ENCODE measurements at places on chromosomes 4 and X.

DNA sequence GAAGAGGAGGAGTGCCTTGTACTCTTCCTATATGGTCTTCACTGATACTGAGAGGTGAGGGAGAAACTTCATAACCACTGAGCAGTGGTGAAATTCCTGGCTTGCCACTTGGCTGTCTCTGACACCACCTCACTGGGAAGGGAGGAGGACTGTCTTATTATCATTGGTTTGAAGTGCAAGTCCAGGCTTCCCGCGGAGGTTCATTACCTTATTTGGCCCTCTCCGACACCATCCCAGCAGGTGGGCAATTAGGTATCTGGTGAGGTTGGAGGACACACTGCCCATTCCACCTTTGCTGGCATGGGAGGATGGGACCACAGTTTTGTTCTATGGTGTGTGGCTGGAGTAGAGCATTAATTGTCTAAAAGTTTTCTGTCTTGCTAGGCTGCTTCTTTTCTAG lies 206.1 kb downstream of the LHFPL1 start:
- no peak for DNase-seq

- no peak for DNase-seq
Observed at GRCh38 chrX:34768290-34768689, 111.2 kb upstream of the TMEM47 start.

- DNase-seq, result no peak
Observed at GRCh38 chrX:23292354-23292987, 42.2 kb upstream of the PTCHD1 start.

DNA sequence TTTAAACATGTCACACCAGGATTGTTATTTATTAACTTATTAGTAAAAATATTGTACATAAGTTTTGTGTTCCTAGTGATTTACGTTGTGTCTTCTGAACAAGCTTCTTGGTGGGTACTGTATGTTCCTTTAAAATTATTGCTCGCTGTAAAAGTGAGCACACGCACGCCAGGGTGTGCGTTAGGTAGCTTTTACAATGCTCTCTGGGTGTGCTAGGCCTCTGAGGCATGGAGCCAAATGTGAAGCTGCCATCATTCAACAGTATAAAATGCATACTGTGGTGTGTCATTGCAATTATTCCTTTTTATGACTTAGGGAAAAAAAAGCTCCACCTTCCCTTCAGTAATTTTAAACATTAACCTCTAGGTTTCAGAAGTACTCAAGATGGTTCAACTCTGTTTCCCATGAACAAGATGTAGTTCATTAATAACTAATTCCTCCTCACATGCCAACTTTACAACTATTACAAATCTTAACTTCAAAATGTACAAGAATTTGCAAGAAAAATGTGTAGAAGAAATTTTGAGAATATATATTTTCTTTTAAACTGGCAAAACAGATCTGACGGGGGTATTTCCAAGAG lies 42.4 kb downstream of the ATOH1 start:
- no peak for DNase-seq

GRCh38 chr4:42048394-42048793 lies 58.1 kb downstream of the SLC30A9 start:
- DNase-seq, result no peak

DNA sequence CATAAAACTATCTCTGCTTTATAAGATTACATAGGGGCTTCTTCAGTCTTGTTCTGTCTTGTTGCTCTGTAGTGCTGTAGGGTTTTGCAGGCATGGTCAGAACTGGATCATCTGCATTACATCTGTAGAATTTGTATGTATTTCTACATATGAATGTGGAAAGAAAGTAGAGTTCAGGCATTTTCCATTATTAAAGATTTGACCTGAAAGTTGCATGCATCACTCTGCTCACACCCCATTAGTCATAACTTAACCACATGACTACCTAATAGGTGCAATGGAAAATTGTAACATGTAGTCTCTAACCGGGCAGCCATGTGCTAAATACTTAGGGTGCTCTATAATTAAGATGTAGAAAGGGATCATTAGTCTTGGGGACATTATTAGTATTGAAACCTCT lies 45.7 kb upstream of the AGA start:
- DNase-seq, result no peak

GRCh38 chrX:42809569-42809968 lies 31.6 kb upstream of the PPP1R2C start:
- no peak for DNase-seq

DNA sequence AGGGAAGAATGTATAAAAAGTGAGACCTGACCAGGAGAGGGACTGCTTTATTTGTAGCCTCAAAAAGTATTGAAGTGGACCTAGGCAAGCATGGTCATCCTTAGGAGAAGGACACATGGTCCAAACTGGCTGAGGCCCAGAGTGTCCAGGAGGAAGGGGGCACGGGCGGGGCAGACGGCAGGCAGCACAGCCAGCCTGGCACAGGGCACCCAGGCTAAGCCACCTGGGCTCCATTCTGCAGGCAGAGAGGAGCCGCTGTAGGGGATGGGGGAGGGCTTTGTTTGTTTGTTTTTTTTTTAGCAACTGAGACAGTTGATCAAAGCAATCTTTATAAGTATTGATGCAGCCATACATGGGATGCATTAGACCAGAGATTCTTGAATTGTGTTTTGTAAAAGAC lies 188.6 kb downstream of the PRDM5 start:
- no peak for DNase-seq

DNA sequence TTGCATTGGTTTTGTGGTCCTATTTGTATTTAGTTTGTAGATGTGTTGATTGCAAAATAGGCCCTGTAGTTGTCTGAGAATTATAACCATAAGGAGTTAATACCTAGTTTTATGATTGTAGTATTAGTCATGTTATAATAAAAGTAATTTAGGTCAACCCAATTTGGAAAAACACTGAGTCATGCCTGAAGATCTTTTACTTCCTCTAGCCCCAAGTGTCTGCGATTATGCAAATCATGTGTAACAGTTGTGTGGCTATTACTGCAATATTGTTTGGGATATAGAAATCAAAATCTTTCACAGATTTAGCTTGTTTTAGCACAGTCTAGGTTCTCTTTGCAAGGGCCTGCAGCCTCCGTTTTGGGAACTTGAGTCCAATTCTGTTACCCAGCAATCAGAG lies 12.6 kb downstream of the SRD5A3 start:
- DNase-seq, result no peak

DNA sequence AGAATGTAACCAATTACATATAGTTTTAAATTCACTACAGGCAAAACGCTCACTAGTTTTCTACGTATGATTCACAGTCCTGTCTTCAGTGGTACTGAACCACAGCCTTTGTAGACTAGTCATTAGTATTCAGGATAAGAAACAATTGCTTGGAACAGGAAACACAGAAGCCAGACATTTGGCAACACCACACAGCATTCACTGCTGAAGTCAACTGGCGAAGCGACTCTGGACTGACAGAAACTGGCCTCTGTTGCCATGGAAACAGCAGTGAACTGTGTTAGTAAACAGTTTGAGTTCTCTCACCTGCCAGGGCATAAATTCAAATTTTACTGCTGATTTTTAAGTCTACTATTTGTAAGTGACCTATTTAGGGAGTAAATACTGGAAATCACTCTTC lies 57.6 kb downstream of the MAPK10 start:
- no peak for DNase-seq

Measured in T-helper 2 cell (primary cell).